ENCODE measurements at places on chromosomes 1 and 21.

- no peak for DNase-seq
These were observed 30.2 kb upstream of the NEK2 start for GRCh38 chr1:211705467-211706091.

DNA sequence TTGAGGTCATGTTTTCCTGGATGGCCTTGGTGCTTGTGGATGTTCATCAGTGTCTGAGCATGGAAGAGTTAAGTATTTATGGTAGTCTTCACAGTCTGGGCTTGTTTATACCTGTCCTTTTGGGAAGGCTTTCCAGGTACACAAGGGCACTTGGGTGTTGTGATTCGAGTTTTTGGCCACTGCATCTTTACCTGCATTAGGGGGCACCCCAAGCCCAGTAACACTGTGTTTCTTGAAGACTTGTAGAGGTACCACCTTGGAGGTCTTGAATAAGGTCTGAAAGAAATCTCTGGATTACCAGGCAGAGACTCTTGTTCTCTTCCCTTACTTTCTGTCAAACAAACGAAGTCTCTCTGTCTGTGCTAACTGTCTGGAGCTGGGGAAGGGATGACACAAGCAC, 34.4 kb upstream of the ROR1 start:
- no peak for DNase-seq

GRCh38 chr1:165451691-165452090, 6.8 kb upstream of the RXRG start:
- DNase-seq: no peak

GRCh38 chr21:39153373-39153772, 29.9 kb downstream of the PSMG1 start:
- DNase-seq: no peak

DNA sequence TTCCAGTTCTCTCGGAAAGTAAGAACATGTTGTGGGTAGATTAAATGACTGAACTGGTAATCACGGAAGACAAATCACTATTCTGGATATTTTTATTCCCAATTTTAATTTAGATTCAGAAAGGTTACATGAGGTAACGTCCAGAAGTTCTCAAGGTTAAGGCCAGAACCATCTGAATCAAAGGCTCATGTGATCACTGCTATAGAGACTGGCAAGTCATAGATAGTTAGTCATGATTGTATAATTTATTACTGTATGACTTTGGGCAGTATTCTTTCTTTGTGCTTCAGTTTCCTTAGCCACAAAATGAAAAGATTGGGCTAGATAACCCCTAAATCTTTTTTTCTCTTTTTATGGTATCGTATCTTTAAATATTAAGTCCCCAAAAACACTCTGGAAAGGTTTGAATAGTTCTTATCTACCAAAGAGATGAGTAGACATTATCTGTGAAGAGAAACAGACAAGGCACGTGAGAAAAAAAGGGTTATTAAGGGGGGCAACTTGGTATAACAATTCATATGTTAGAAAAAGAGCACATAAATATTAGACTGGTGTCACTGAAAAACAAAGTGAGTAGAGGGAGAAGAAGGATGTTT, 241.0 kb downstream of the PTPRC start:
- DNase-seq: no peak

DNA sequence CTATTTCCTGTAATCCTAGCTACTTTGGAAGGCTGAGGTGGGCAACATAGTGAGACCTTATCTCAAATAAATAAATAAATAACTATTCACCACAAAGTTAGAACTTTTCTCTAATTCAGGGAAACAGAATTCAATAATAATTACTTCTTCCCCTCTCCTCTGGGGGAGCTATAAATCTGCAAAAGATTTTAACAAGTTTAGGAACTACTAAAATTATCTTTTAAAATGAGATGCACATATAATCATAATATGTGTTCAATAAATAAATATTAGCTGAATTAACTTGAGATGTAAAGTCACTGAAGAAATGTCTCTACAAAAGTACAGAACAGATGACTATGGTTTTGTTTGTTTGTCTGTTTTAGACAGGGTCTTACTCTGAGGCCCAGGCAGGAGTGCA, 14.1 kb downstream of the WDR47 start:
- no peak for DNase-seq

DNA sequence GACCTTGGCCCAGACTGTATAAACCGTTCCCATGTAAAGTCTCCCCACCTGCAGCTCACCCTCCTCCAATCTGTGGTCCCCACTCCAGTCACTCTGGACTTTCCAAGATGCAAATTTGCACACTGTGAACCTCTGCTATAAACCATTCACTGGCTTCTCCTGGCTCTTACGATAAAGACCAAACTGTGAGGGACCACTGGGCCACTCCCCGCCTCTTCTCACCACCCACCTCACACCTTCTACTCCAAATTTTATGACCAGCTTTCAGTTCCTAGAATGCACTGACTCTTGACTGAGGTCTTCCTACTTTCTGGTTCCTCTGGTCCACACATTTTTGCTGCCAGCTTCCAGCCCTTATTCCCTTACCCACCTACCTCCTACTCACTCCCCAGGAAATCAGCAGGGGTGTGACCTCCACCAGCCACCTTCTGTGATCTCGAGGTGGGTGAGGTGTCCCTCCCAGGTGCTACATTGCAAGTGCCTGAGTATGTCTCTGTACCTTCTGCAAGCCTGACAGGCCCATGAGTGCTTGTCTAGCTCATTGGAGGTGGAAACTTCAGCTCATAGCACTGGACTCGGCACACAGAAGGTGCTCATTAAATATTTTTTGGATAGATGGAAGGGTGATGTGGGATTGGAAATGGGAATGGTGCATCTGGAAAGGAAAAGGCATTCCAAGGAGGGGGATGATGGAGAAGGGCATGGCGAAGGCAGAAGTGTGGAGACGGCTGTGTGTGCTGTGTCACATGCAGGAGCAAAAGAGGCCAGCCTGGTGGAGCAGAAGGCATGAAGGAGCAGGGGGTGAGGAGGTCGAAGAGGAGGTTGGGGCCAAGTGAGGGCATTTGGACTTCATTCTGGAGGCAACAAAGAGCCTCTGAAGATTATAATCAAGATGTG, 15.6 kb upstream of the CSF1 start:
- no peak for DNase-seq

GRCh38 chr1:220274251-220274855, 2.1 kb upstream of the RAB3GAP2 start:
- no peak for DNase-seq

- no peak for DNase-seq
These were observed 51.0 kb downstream of the ZBTB18 start for GRCh38 chr1:244102046-244102445.

DNA sequence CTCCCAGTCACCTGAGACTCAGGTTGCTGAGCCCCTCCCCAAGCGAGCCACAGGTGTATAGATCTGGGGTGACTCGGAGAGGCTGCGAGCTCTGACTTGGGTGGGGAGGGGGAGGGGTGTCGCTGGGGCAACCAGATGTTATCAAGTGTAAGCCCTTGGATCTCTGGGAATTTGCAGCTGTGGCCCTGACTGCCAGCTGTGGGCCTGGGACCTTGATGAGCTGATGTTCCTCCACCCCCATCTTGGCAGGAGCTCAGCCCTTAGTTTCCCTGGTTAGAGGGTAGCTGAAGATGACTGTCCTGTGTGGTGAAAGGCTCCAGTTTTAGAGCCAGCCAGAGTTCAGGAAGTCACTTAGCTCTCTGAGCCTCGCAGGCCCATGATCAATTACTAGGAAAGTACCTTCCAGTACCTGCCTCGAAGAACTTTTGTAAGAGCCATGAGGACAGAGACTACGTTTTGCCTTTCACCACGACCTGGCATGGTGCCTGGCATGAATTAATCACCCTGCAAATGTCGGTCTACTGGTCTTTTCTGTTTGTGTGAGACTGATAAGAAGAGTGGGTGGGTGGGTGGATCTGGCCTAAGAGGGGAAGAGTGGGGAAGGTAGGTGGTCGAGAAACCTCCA, 55.8 kb downstream of the YARS1 start:
- DNase-seq: no peak

DNA sequence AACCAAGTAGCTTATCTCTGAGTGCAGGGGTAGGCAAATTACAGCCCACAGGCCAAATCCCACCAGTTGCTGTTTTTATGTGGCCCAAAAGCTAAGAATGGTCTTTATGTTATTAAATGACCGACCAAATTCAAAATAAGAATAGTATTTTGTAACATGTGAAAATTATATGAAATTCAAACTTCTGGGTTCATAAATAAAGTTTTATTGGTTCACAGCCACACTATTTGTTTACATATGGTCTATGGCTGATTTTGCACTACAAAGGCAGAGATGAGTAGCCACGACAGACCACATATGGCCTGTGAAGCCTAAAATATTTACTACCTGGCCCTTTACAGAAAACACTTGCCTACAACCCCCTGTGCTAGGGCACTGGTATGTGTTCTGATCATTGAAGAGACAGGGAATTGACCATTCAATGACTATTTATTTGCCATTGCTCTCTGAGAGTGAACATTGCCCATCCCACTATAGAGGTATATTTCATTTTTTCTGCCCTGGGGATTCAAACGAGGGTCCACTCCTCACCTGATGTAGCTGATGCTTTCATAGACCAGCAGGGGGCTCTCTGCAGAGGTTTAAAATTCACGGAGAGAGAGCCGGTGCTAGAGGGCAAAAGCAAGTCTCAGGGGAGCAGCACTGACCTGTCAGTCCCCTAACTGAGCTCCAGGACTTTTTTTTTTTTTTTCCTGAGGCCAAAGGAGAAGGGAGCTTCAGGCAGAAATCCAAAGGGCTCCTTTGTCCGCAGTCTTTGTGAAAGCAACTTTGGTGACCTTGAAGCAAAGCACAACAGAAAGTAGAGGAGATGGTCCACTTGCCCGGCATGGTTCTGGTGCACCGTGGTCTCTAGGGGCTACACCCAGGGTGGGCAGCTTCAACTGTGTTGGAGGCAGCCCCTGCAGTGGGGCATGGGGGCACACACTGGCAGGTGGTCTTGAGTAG, 7.3 kb upstream of the GNL2 start:
- DNase-seq: peak; percentile 6

DNA sequence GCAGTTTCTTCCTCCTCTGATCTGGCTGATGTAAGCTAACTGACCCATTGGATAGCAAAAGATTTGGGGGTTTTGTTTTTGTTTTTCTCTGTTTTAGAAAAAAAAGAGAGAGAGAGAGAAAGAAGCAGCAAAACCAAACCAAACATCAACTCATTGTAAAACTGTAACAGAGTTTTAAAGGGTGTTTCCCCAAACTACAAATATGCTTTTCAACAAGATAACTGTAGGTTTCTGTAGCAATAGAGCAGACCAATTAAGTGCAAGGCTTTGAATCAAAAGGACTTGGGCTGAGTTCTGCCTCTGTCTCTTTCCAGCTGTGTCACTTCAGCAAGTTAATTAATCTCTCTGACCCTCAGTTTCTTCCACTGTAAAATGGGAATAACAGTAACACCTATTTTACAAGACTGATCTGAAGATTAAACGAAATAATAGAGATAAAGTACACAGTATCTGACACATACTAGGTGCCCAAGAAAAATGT, 44.5 kb downstream of the RRAGC start:
- no peak for DNase-seq

DNA sequence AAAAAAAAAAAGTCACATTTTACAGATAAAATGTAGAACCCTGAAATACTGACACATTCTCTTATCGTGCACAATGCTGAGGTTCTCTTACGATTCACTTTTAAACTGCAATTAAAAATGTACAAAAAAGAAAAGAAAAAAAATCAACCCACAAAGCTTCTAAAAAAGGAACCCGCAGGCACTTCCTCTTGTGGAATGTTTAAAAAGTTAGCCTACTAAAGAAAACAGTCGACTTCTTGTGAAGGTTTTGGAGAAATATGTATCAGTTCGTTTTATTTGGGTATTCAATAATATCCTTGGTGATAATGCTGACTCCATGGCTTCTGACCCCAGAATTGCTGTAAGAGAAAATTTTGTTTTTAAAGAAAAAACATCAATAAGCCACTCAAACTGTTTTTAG, 10.2 kb downstream of the HNRNPU start:
- DNase-seq: no peak

DNA sequence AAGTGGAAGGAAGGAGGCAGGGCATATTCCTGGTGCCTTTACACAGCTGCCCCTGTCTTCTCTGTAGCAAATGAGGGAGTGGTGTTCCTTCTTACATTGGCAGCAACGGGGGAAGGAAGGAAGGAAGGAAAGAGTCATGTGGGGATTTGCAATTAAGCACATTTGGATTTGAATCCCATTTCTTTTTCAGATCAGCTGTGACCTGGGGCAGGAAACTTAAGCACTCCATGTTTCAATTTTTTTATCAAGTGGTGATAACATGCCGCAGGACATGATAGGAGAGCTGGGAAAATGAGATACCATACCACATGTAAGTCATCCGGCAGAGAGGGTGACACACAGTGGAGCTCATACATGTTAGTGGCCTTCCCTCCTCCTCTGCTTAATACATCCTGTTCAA, 186.8 kb downstream of the APP start:
- no peak for DNase-seq

DNA sequence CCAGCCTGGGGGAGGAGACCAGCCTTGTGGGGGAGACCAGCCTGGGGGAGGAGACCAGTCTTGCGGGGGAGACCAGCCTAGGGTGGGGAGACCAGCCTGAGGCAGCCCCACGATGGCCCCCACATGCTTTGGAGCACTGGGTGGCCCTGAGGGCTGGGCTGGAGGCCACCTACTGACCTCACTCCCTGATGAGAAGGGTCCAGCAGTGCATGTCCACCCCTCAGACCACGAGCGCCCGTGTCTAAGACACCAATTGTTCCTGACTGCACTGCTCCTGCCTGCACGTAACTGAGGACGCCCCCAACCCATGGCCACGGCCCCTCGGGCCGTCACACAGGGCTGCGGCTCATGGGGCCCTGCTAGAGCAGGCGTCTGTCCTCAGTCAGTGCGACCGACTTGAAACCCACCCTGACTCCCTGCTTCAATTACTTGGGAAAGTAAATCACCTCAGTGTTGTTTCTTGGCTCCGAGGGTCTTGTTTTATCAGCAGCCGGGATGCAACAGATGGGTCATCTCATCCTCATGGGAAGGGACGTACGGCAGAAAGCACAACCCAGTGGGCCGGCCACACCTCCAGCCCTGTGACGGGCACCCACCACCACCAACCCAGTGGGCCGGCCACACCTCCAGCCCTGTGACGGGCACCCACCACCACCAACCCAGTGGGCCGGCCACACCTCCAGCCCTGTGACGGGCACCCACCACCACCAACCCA, at the start of gene SPATC1L:
SPATC1L (minus strand) TSS at position 550 of the 715 bp plus-strand sequence. CDS start 1,643 bp downstream, outside the sequence.
- DNase-seq: no peak

DNA sequence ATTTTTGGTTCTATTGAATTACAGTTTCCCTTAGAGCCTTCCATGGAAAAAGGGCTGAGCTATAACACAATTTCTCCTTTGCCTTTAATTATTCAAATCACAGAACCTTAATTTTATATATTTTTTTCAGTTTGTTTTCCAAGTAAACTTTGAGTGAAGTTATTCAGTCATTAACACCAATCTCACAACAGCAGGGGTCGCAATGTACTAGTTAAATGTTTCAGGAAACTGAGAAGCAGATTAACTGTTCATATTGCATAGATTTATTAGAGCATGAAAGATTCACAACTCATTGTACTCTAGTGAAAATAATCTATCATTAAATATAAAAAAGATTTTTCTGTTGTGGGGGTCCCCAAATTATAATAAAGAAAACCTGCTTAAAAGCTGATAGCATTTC, 64.1 kb downstream of the KIFAP3 start:
- DNase-seq: no peak

DNA sequence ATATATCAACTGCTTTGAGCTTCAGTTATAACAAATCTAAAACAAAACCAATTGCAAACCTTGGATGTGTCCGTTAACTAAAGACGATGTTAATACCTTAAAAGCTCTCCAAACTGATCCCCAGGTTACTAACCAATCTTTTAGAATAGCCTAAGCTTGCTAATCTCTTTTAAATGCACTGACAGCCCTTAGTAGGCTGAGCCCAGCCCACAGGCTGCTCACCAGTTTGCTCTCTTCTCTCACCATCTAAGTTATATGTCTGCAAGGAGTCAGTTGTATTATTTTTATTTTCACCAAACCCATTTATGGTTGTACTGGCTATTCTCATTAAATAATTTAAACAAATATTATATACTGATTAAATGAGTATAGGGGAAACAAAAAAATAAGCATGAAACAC, 199.5 kb downstream of the ADGRL2 start:
- no peak for DNase-seq

Measured in effector memory CD4-positive, alpha-beta T cell (primary cell).